ENCODE measurements at places on chromosomes 3 and 15. TPM values are rescaled to one million over a fixed set of nuclear protein-coding genes. Genes with fewer than 3 reads are reported as not detected.

LRRN1 gene
- not detected for polyA plus RNA-seq

DNA sequence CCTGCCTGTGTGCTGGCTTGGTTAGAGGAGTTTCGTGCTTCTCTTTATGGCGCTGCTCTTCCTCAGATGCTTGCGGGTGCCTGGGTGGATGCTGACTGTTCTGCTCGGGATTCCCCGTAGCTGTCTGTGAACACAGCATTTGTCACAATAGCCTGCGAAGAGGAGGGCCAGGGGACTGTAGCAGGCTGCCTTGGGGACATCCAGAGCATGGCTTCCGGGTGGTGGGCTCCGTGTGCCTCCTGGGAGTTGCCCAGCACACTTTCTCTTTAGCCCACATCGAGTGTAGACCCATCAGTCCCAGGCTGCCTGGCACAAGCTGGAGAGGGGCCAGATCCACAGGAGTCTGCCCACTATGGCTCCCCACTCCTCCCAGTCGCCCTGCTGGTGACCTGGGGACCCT is 22.4 kb downstream of the LRRK1 start:
- H3K27ac ChIP-seq: no peak overlapping the region
- no peaks in the 10 kb centered on the region for H3K4me1 ChIP-seq
- H3K36me3 ChIP-seq: no peaks in the 10 kb centered on the region
- no peak overlapping the region for H3K4me3 ChIP-seq
- no peaks in the 10 kb centered on the region for H3K27me3 ChIP-seq
- DNase-seq: no peak

- H3K36me3 ChIP-seq: no peaks in the 10 kb centered on the region
- peaks cover 24% of the 10 kb centered on the region for H3K4me1 ChIP-seq
- H3K27me3 ChIP-seq: peaks cover 31% of the 10 kb centered on the region
- peak; percentile 47 for DNase-seq
- peak overlapping the region; percentile 22 for H3K4me3 ChIP-seq
- H3K27ac ChIP-seq: no peak overlapping the region
Observed at GRCh38 chr15:40506964-40507571, 36.3 kb downstream of the CHST14 start.

GRCh38 chr3:111227216-111227615 is 155.6 kb downstream of the NECTIN3 start:
- no peak overlapping the region for H3K27ac ChIP-seq
- H3K36me3 ChIP-seq: no peaks in the 10 kb centered on the region

DNA sequence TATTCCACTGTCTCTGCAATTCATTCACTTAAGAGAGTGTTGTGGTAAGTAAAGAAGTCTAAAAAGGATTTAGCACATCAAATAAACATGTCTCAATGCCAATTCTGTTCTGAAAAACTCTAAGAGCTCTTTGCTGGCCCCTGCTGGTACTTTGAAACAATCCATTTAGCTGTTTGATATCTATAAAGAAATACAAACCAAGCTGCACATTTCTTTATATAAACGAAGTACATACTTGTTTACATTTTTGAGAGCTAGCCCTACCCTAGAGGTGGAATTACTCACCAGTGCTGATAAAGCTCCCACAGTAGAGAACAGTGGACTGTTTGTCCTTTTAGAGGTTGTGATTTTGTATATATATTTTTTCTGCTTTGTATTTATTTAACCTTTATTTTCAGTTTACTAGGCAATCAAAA is 75.5 kb downstream of the NEDD4 start:
- H3K4me1 ChIP-seq: no peaks in the 10 kb centered on the region
- H3K36me3 ChIP-seq: no peaks in the 10 kb centered on the region
- no peak overlapping the region for H3K27ac ChIP-seq
- DNase-seq: peak; percentile 5

STT3B gene
- 165 TPM for polyA plus RNA-seq

CA12 gene
- not detected for polyA plus RNA-seq
